ENCODE measurements at places on chromosomes 4 and X.

GRCh38 chr4:8754634-8755589 lies 116.7 kb downstream of the HMX1 start:
- no peak for DNase-seq

DNA sequence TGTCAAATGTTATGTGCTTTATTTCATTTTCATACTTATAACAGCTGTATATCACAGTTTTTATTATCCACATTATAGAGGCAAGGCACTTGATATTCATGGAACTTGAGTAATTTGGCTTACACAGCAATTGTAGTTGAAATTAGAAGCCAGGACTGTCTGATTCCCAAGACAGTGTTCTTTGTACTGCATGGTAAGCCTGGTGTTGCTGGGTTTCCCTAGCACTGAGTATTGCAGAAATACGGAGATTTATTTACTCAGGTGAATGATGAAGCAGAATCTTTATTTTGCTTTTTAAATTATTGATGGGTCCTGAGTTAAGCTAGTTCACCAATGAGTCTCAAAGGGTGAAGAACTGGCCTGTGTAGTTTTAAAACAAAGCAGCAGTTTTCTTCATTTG lies 70.0 kb downstream of the UGT8 start:
- DNase-seq, result no peak

- no peak for DNase-seq
Observed at GRCh38 chr4:113675731-113676697, 85.5 kb downstream of the CAMK2D start.

DNA sequence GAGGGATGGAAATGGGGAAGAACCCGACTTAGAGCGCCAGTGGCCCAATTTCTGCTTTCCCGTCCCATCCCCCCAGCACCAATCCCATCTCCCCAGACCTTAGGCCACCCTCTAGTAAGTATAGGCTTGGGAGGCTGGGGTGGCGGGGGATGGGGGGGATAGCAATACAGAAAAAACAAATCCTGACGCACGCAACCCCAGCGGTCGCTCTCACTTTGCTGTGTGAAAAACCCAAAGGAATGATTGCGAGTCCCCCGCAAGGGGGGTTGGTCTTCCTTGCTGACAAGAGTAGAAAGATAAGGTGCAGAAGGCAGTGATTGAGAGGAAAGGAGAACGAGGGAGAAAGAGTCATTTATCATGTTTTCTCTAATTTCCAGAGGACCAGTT lies 863 bp downstream of the CPE start:
- DNase-seq, result peak; percentile 62

Measured in SHP77 (cell line).